Activated CD8-positive, alpha-beta memory T cell treated with anti-CD3 and anti-CD28 coated beads, Interleukin-2, amount 10 ng/mL, durations not matched to agents 7 days and 5 days (primary cell): ENCODE measurements at places on chromosomes 3 and 15. TPM values are rescaled to one million over a fixed set of nuclear protein-coding genes. Genes with fewer than 3 reads are reported as not detected.

DNA sequence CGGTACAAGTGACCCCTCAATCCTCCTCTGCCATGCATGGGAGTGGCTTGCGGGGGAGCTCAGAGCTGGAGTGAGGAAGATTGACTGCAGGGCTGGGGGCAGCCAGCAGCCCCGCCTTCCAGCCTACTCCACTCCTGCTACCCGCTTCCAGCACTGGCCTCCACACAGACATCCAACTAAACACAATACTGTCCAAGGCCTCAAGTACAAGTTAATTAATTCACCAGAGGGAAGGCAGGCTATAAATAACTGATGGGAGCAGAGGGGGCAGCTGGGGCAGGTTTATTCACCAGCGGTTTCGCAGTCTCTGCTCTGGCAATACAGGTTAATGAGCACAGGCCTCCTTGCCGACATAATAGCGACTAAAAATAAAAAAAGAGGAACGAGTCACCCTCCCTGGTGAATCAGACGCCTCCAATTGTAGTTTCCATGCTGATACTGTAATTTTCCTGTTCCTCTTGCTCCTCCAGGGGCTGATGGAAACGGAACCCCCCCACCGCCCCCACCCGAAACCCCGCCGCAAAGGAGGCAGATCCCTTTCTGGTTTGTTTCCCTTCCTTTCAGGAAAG is 166.4 kb upstream of the TLE3 start:
- H3K4me3 ChIP-seq: no peak overlapping the region
- H3K36me3 ChIP-seq: no peaks in the 10 kb centered on the region
- peaks cover 47% of the 10 kb centered on the region for H3K27me3 ChIP-seq
- no peak overlapping the region for H3K27ac ChIP-seq
- no peak for DNase-seq

DNA sequence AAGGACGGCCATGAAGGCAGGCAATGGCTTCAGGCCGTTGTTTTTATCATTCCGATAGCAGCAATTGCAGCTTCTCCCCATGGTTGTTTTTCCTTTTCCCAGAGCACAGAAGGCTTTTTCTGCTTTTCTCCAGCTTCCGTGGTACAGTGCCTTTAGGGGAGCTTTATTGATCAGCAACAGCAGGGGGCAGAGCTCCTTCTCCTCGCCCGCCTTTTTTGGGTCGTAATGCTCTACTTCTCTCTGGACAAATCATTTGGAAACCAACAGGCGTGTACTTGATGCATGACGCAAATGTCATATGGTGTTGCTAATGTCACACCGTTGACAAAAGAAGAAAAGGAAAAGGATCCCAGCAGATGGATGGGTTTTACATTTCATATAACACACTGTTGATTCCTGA is 79.7 kb upstream of the SNRK start:
- H3K27me3 ChIP-seq: no peaks in the 10 kb centered on the region
- H3K36me3 ChIP-seq: no peaks in the 10 kb centered on the region
- no peaks in the 10 kb centered on the region for H3K4me1 ChIP-seq
- H3K27ac ChIP-seq: no peak overlapping the region
- no peak overlapping the region for H3K4me3 ChIP-seq
- no peak for DNase-seq

DNA sequence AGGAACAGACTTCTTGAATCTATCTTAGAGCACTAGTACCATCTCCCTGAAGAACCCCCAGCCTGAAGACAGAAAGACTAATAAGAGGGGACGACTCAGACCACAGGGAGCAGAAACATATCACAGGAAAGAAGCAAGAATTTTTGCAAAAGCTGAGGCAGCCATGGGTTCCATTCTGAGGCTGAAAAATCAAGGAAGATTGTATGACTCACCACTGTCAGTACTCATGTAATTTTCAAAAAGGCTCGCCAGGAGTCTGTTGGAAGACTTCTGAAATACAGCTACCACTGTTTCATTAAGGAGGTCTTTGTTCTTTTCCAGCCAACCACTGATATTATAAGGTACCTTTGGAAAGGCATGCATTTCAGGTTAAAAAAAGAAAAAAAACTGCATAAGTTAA is 47.5 kb downstream of the MYH15 start:
- no peak for DNase-seq
- H3K4me1 ChIP-seq: no peaks in the 10 kb centered on the region
- H3K27me3 ChIP-seq: peaks cover 7% of the 10 kb centered on the region
- peaks cover 2% of the 10 kb centered on the region for H3K36me3 ChIP-seq

GRCh38 chr15:65907661-65908060 is 38.4 kb downstream of the RAB11A start:
- no peak overlapping the region for H3K4me3 ChIP-seq
- H3K4me1 ChIP-seq: peaks cover 5% of the 10 kb centered on the region
- no peak for DNase-seq
- H3K27ac ChIP-seq: no peak overlapping the region
- no peaks in the 10 kb centered on the region for H3K27me3 ChIP-seq
- peaks cover 6% of the 10 kb centered on the region for H3K36me3 ChIP-seq

DNA sequence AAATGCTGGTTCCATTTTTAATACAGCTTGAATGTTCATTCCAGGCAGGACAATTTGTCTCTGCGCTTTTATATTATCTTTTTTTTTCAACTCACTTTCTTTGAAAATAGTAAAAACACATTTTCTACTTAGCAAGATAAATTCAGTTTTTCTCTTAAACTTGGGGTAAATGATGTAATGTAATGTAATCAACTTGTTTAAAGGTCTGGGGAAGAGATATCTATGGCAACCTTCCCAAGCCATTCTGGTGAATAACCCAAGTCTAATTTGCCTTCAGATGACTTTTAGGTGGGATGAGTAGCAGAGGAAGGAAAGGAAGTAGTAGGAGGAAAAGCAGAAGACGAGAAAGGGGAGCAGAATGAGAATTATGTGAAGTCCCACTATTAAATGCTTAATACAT is 335.1 kb downstream of the SV2B start:
- no peaks in the 10 kb centered on the region for H3K4me1 ChIP-seq
- no peaks in the 10 kb centered on the region for H3K27me3 ChIP-seq
- H3K36me3 ChIP-seq: peaks cover 2% of the 10 kb centered on the region
- H3K4me3 ChIP-seq: no peak overlapping the region

DNA sequence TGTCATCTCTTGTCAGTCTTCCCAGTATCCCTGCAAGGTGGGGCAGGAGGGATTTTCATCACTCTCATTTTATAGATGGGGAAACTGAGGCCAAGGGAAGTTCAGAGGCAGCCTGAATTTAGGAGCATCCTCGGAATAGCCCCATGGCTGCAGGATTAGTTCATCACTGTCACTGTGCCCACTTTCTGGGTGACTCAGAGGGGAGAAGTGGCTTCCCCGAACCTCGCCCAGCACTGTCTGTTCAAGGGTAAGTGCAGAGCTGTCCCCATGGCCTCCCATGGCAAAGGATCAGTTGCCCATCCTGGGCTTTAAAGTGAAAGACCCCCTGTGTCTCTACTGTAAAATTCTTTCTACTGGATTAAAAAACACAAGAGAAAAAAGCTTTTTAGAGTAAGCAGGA is 60.0 kb upstream of the SEC13 start:
- no peak overlapping the region for H3K4me3 ChIP-seq
- H3K27ac ChIP-seq: no peak overlapping the region
- no peaks in the 10 kb centered on the region for H3K36me3 ChIP-seq
- H3K4me1 ChIP-seq: no peaks in the 10 kb centered on the region
- no peak for DNase-seq

DNA sequence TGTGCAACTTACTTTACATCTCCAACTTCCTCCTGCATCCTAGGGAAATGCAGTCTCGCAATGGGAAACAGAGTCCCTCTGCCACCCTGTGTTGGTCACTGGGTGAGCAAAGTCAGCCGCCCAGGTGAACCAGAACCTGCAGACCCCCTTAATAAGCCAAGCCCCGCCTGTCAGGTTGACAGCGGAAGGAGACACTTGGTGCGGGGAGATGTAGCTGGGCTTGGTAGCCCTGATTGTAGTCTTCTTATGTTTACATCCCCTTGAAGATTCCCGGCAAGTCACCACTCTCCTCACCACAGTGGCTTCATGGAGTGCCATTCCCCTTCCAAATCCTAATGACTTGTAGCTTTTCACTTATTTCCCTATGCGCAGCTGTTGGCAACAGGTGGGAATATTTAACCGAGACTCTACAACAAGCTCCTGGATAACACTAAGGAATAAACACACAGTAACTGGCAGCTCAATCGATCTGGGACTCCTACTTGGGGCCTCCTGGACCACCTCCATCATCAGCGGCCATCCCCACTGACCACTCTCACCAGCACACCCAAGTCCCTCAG is 17.7 kb upstream of the CLSTN2 start:
- H3K27me3 ChIP-seq: no peaks in the 10 kb centered on the region
- DNase-seq: no peak
- no peak overlapping the region for H3K4me3 ChIP-seq
- H3K27ac ChIP-seq: no peak overlapping the region

GRCh38 chr15:44765036-44765435 is 28.7 kb downstream of the TRIM69 start:
- no peak overlapping the region for H3K4me3 ChIP-seq
- DNase-seq: no peak
- H3K4me1 ChIP-seq: no peaks in the 10 kb centered on the region

DNA sequence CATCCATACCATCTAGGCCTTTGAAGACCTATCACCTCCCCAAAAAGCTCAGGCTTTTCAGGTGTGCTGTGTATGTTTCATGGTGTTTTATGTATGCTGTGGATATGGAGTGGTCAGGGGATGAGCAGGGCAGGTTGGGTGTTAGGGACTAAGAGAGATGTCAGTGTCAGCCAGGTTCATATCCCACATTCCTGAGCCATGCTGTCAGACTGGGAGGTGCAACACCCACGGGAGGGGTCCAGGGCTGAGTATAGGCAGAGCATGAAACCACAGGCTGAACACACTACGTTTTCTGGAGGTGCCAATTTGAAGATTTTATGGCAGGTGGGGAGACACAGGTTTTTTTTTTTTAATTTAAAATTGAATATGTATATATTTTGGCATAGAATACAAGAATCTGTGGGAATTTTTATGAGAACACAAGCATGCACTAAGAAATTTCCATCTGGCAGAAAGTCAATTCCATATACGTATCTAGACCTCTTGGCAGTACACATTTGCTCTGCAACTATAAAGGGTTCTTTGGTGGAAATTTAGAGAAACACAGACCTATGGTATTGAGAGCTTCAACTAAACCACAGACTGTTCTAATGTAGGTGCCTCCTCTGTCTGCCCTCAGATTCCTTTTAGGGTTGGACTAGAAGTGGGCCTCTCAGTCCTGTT is 101.9 kb upstream of the RNU6-1 start:
- H3K4me1 ChIP-seq: peaks cover 9% of the 10 kb centered on the region
- H3K4me3 ChIP-seq: no peak overlapping the region
- no peak for DNase-seq
- no peaks in the 10 kb centered on the region for H3K27me3 ChIP-seq

DNA sequence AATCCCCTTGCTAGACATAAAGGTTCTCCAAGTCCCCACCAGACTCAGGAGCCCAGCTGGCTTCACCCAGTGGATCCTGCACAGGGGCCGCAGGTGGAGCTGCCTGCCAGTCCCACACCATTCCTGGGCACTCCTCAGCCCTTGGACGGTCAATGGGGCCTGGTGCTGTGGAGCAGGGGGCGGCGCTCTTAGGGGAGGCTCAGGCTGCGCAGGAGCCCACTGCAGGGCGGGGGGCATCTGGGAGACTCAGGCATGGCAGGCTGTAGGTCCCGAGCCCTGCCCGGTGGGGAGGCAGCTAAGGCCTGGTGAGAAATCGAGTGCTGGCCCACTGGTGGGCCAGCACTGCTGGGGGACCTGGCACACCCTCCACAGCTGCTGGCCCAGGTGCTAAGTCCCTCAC is 75.1 kb upstream of the TBC1D5 start:
- peaks cover 7% of the 10 kb centered on the region for H3K27me3 ChIP-seq
- H3K4me1 ChIP-seq: no peaks in the 10 kb centered on the region
- DNase-seq: no peak

- no peaks in the 10 kb centered on the region for H3K4me1 ChIP-seq
- peaks cover 23% of the 10 kb centered on the region for H3K27me3 ChIP-seq
- H3K36me3 ChIP-seq: no peaks in the 10 kb centered on the region
- no peak for DNase-seq
- no peak overlapping the region for H3K27ac ChIP-seq
- H3K4me3 ChIP-seq: no peak overlapping the region
Measured at GRCh38 chr3:194031867-194032635, 103.9 kb upstream of the HES1 start.

GRCh38 chr3:149548669-149549065 is 74.2 kb downstream of the TM4SF4 start:
- no peaks in the 10 kb centered on the region for H3K4me1 ChIP-seq
- H3K27me3 ChIP-seq: peaks cover 8% of the 10 kb centered on the region
- H3K4me3 ChIP-seq: no peak overlapping the region
- H3K27ac ChIP-seq: no peak overlapping the region
- no peak for DNase-seq
- H3K36me3 ChIP-seq: no peaks in the 10 kb centered on the region

DCLK3 gene
- not detected for total RNA-seq

FBXL2 gene
- total RNA-seq: not detected

STRIT1 gene
- not detected for total RNA-seq

BCL2A1 gene
- 12.0 TPM for total RNA-seq

DNASE1L3 gene
- total RNA-seq: not detected

FSIP1 gene
- 0.50 TPM for total RNA-seq

TM6SF1 gene
- 13.3 TPM for total RNA-seq
